T47D (cell line): ENCODE measurements at places on chromosomes 6 and 20.
A peak's percentile ranks its signal among the peaks of the same experiment; 100 is the strongest.

- no peak for DNase-seq
These were observed 112.6 kb downstream of the TMEM170B start for GRCh38 chr6:11650025-11650696.

DNA sequence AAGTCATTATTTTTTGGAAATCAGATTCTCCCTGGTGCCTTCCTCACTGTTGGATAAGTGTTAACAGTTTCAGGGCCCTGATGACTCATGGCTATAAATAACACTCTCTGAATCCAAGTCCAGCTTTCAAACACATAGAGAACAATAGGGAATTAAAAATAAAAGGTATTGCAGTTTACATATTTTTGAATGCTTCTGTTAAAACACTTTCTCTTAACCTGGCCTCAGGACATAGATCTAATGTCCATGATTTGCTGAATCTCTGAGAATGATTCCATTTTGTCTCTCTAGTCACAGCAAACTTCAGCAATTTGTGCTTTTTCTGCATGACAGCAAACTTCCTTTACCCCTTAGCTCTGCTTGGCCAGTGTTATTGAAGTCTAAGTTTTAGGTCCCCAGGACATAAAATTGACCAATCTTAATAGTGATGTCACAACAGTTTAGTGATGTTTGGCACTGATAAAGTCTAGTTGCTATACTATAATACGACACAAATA, 1192.4 kb upstream of the CITED2 start:
- no peak for DNase-seq

DNA sequence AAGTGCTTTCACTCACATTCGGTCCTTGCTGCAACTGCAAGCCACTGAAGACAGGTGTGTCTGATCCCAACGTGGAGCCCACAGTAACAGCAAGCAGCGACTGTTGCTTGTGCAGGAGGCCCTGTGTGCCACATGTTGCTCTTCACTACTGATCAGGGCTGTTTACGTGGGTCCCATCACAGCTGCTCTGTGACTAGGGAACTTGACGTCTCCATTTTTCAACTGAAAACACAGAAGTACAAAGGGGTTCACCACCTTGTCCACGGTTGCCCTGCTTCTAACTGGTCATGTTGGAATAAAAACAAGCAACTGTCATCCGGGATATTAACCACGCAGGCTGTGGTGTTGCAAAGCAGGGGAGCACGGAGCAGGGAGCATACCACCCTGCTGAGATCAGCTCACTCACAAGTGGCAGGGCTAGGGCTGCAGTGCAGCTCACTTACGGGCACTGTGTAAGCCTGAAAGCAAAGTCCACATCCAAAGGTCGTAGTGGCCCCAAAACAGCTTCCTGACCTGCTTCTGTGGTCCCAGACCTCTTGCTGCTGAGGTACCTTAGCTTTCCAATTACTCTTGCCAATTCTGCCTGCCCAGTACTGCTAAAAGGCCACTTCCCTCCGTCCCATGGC, 105.8 kb upstream of the DUSP22 start:
- DNase-seq = no peak

- DNase-seq = no peak
These were observed 154.3 kb upstream of the RPS6KA2 start for GRCh38 chr6:166781331-166781730.

- no peak for DNase-seq
These were observed 248.2 kb downstream of the DLL1 start for GRCh38 chr6:170042596-170043118.

DNA sequence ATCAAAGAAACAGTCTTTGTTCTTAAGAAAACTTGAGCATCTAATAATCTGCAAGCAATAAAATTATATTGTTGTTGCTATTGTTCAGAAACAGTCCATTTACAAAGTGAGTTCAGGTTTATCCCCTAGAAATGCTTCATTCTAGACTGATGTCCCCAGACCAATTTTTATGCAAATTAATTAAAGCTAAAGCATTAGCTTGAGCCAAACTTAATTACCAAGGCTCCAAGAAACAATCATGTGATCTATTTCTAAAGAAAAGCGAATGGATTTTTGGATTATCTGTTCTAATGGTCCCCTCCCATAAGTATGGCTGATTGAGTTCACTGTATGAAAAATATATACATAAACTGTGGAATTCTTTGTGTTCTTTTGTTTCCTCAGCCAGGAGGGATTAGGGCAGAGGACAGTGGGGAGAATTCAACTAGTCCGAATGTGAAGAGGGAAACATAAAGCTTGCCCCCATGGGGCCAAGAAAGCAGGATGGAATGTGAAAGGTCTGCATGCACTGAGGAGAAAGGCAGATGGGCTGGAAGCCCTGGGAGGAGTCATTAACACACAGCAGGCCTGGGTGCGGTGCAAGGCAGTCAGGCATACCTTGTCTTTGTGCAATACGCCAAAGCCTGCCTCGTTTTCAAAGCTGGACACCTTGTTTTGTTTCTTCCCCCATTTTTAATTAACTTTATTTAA, 597.1 kb downstream of the KIF16B start:
- DNase-seq = no peak

GRCh38 chr6:108995296-108995695, 99.3 kb downstream of the SESN1 start:
- peak; percentile 80 for DNase-seq

DNA sequence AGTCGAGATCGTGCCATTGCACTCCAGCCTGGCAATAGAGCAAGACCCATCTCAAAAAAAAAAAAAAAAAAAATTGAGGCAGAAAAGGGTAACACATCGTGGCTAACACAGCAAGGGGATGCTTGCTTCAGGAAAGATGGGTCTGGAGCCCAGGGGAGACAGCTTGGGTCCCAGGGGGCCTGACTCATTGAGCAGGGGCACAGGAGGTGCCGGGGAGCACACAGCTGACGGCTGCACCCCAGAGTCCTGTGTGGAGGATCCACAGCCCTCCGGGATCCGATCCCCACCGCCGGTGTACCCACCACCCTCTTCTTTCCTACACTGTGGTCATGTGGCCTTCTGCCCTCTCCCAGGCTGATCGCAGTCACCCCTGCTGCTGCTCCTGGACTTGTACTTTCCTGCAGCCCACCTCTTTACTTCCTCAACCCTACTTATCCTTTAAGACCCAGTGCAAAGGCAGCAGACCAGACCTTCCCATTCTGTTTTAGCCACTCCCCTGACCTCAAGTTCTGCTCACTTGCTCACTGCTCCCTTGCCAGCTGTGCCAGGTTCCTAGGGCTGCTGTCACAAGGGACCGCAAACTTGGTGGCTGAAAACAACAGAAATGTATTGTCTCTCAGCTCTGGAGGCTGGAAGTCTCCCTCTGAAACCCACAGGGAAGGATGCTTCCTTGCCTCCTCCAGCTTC, 17.6 kb upstream of the EZR start:
- DNase-seq = no peak

DNA sequence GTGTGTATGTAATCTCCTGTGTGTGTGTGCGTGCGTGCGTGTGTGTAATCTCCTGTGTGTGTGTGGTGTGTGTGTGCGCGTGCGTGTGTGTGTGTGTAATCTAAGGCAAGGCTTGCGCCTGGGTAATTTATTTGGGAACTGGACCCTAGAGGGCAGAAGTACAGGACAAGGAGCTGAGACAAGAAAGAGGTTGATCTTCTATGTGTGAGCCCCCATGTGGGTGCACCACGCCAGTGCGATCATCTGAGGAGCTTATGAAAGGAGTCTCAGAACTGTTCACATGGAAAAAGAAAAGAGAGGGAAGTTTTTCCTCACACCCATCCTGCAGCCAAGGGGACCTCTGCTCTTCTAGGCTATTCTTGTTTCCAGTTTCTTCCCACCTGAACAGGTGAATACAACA, 220.1 kb upstream of the GGTLC1 start:
- peak; percentile 67 for DNase-seq

DNA sequence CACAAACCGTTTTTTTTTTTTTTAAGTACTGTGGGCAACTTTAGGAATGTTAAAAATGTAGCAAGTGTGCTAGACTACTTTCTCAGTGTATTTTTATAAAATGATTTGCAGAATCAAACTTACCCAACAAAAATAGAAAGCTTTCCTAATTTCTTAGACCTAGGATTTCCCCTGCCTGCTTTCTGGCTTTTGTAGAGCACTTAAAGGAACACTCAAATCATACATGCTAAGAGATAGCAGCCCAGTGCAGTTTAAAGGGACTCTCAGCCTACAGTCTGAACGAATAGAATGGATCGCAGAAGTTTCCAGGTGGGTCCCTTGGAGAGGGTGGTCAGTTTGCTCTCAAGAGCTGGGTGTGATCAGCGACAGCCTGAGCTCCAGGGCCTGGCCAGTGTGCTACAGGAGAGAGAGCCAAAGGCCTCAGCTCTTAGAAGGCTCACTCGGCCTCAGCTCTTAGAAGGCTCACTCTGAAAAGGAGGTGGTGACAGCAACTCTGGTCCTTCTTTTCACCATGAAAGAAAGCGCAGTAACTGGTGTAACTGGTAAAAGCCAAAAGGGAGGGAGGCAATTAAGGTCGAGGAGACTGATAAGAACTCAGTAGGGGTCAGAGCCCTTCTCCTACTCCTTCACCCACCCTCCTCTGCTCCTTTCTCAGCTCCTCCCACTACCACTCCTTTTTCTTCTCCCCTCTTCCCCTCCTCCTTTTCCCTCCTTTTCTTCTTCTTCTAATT, 142.4 kb downstream of the ZFP64 start:
- DNase-seq = no peak

GRCh38 chr6:44531442-44532015, 144.0 kb downstream of the CDC5L start:
- DNase-seq = no peak

DNA sequence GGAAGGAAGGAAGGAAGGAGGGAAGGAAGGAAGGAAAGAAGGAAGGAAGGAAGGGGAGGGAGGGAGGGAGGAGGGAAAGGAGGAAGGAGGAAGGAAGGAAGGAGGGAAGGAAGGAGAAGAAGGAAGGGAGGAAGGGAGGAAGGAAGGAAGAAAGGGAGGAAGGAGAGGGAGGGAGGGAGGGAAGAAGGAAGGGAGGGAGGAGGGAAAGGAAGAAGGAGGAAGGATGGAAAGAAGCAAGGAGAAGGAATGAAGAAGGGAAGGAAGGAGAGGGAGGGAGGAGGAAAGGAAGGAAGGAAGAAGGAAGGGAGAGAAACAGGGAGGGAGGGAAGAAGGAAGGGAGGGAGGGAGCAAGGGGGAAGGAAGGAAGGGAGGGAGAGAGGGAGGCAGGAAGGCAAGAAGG, 204.9 kb downstream of the PHACTR1 start:
- no peak for DNase-seq

DNA sequence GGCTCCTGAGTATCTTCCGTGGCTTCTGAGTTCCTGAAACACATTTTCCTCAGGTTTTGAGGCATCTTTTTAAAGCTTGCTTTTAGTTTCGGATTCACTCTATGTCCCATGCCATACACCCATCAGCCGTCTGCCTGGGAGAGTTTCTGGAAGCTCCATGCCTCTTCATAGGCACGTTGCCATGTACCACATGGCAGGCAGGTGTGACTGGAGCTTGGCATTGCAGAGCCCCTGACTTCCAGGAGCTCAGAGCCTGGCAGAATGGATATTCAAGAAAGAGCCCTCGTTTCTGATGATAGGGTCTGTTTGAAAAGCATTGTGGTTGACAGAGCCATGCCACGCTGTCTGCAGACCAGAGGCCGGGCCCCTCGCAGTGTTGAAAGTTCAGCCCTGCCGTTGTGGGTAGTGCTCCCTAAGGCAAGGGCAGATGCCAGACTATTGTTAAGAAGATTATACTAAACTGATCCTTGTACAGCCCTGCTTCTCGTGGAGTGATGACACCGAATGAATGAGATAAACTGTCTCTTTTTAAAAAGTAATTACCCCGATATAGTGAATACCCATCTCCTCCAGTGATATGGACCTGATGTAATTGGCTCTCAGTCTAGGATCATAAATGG, 100.0 kb downstream of the RPP40 start:
- no peak for DNase-seq

- DNase-seq = no peak
These were observed 671.8 kb downstream of the QKI start for GRCh38 chr6:164086076-164086887.

- no peak for DNase-seq
These were observed 145.3 kb upstream of the ECI2 start for GRCh38 chr6:4280707-4281106.

DNA sequence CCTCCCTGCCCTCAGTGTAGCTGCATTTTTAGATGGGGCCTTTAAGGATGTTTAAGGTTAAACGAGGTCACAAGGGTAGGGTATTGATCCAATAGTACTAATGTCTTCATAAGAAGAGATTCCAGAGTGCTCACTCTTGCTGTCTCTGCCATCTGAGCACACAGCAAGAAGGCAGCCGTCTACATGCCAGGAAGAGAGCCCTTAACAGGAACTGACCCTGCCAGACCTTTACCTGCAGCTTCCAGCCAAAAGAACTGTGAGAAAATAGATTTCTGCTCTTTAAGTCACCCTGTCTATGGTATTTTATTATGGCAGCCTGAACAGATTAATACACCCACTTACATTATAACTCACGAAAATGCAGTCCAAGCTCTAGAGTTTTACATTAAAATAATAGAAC, 685.3 kb upstream of the MARCKS start:
- DNase-seq = no peak

- DNase-seq = no peak
These were observed 1.3 kb downstream of the AVP start for GRCh38 chr20:3082955-3083952.

- DNase-seq = peak; percentile 21
These were observed 103.2 kb upstream of the SUPT3H start for GRCh38 chr6:45480752-45481415.

- DNase-seq = no peak
These were observed 18.2 kb downstream of the TBC1D20 start for GRCh38 chr20:444117-444516.

DNA sequence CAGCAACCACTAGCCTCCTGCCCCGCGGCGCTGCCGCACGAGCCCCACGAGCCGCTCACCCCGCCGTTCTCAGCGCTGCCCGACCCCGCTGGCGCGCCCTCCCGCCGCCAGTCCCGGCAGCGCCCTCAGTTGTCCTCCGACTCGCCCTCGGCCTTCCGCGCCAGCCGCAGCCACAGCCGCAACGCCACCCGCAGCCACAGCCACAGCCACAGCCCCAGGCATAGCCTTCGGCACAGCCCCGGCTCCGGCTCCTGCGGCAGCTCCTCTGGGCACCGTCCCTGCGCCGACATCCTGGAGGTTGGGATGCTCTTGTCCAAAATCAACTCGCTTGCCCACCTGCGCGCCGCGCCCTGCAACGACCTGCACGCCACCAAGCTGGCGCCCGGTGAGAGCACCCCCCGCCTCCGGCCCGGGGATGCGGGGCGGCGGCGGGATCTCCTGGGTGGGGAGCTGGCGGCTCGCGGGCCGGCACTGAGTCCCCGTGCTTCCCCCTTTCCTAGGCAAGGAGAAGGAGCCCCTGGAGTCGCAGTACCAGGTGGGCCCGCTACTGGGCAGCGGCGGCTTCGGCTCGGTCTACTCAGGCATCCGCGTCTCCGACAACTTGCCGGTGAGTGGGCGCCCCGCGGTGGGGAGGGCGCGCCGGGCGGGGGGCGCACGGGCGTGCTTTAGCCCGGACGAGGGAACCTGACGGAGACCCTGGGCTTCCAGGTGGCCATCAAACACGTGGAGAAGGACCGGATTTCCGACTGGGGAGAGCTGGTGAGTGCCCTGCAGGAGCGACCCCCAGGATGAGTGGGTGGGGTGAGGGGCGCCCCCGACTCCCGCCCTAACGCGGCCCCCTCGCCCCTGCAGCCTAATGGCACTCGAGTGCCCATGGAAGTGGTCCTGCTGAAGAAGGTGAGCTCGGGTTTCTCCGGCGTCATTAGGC, 585 bp downstream of the PIM1 start:
- DNase-seq = no peak
